ENCODE measurements at places on chromosomes 3 and 15.

- DNase-seq: peak; percentile 9
These were observed 212.5 kb downstream of the OSBPL10 start for GRCh38 chr3:31768479-31769125.

DNA sequence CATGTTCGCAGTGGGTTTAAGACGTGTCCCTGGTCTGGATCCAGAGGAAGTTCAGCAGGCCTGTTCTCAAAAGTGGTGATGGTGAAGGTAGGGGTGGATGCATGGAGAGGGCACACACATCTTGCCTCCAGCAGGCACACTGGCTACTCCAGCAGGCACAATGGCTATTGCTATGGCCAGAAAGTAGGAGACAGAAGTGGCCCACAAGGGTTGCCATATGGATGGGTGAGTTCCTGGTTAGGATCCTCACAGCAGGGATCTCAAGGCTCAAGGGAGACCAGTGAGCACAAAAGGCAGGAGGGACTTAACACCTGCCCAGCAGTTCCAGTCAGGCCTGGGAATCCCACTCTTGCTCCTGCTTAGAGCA is 107.9 kb downstream of the LRIG1 start:
- DNase-seq: no peak

GRCh38 chr3:138653567-138653966 is 45.0 kb downstream of the FAIM start:
- DNase-seq: no peak

- no peak for DNase-seq
These were observed 62.2 kb downstream of the ABHD5 start for GRCh38 chr3:43752905-43753304.

DNA sequence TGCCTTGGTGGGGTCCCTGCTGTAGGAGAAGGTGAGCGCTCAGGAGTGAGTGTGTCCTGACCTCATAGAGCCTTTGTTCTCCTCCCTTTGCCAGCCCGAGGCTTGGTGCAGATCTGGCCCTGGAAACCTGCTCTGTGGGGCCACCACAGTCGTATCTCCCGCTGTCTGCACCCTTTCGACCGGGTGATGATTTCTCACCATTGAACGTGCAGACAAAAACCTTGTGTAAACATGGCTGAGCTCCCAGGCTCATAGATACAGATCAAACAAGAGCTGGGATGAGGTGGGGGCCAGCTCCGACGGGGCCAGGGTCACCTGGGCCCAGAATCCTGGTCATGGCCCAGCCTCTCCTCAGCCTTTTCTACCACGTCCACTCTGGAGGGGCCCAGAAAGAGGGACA is 34.6 kb upstream of the ESYT3 start:
- DNase-seq: no peak

DNA sequence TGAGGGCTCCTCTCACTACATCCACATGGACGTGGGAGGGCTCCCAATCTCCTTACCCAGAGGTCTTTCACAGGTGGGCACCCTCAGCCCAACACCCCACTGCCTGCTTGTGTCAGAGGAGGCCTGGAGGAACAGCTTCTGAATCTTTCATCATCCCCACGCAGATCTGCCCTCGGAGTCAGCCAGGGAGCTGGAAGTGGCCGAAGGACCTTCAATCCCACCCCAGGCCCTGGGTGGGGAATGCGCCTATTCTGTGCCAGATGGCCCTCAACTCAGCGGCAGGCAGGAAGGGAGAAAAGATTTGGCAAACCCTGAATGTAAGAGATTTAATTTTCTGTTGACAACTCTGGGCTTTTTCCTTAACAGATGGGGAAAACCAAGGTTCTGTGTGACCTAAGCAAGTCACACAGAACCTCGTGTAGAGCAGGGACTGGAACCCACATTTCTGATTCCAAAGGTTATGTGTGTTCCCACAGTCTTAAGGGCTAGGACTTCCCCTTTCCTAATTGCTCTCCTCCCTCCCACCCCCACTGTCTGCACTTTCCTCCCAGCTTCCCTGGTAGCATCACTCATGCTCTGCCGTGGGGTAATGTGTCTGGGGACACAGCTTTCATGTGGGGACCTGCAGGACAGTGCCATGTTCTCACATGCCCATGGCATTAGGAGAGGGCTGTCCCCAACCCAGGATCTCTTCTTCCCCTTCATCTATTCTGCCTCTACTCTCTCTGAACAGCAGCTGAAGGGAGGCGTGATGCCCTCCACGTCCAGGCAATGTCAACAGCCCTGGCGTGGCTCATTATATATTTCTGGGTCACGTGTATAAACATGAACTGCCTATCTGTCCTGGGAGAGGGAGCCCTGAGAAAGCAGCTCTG is 98.1 kb downstream of the SEMA5B start:
- no peak for DNase-seq

DNA sequence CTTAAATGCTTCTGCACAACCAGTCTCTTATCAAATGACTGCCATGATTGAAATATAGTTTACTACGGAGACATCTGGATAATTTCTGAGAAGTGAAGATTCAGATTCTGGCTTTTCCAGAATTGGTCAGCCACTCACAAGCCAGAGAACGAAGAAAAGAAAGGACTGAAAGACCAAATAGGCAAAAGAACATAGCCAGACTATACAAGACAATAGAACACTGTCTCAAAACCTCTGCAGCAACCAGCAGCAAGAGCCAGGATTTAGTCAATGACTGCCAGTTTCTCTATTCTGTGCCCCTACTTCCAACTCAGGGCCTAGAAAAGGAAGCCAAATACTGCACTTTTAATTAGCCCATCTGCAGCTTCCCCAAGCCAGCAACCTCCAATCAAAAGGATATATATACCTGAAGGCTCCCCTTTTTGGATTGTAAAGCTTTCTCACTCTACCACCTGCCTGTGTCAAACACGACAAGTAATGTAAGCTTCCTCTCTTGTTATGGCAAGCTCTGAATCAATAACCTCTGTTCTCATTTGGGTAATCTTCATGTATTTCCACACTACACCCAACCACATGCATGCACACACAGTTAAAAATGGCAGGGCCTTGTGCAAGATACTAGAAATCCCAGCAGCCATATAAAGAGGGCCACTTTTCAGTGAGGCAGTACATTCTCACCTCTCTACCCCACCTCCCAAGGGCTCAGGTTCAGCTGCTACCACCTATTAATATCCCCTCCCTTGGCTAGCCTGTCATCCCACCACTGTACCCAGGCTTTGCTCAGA is 97.1 kb downstream of the ERC2 start:
- DNase-seq: no peak

DNA sequence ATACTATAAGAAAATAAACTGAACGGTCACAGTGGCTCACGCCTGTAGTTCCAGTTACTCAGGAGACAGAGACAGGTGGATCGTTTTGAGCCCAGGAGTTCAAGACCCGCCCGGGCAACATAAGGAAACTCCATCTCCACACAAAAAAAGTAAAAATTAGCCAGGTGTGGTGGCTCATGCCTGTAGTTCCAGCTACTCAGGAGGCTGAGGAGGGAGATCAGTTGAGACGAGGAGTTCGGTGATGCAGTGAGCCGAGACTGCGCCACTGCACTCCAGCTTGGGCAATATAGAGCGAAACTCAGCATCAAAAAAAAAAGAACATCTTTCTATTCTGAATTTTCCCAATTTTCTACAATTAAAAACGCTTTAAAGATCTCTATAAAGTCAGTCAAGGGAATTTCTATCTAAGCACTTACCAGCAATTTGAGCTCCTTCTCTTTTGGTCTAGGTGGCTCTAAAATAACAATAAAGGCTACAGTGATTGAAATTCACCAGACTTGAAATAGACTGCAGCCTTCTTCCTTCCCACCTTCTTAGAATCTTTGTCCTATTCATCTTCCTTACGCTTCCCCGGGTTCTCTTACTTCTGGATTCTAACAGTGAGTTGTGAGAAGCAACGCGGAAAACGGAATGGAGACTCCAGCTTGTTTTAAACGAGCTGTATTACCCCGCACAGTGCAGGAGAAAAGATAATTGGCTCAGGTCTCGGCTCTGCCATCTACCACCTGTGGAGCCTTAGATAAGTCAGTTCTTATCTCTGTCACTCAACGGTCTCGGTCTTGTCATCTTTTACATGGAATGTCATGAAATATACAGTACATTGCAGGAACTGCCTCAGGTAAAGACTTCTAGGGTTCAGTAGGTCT is 812 bp upstream of the SEC62 start:
- no peak for DNase-seq

DNA sequence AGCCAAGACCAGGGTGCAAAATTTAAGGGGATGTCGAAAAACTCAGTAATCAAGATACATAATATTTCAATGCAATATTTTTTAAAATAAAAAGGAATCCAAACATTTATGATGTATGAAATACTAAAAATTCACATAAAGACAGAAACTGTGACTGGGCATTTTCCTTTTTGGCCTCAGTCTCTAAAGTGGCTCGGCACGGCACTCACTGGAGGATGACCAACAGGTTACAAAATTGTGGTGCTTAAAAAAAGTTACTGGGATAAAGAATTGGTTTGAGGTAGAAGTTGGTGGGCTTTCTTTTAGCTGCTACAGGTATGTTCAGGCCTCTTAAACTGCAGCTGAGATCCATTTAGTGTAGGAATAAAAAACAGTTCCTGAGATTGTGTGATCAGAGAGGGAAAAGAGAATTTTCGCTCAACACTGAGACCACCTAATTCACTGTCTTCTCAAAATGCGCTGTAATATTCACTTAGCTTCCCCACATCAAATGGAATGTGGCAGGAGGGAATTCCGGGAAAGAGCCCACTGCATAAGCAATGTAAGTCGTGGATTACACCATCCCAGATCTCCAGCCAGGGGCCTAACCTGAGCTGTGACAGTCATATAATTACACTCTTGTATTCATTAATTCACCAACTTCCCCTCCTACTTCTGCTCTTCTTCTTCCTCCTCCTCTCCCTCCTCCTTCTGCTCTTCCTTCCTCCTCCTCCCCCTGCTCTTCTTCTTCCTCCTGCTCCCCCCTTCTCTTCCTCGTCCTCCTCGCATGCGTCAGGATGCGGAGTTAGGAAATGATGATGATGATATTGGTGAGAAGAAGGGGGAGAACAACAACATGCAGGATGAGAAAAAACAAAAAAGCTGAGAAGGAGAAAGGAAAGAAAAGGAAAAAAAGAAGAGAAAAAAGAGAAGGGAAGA is 45.9 kb downstream of the HES1 start:
- DNase-seq: no peak

DNA sequence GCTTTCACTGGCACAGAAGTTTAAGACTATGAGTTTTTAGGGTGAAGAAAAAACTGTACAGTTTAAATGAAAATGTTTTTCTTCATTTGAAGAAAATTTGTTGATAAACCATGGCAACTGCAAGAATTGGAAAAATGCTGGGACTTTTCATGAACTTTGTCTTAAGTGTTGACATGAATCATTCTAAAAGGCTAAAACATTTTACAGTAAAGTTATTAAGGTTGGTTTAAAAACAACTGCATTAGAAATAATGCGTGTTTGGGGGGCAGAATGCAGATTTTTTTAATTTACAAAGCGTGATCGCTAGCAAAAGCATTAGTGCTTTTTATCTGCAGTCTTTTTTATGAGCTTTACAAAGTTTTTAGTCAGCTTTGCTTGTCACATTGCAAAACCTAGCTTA is 601.9 kb upstream of the TGFBR2 start:
- DNase-seq: no peak

DNA sequence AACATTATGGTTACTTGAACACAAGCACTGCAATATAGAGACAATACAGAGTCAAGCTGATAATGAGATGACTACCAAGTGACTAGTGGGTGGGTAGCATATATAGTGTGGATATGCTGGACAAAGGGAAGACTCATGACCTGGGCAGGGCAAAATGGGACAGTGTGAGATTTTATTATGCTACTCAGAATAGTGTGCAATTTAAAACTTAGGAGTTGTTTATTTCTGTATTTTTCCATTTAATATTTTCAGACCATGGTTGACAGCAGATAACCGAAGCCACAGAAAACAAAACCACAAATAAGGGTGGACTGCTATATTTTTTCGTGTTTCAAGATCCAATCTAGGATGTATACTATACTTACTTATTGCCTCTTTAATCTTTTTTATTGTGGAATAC is 19.6 kb downstream of the GALK2 start:
- no peak for DNase-seq

- DNase-seq: no peak
These were observed 32.5 kb downstream of the TM4SF4 start for GRCh38 chr3:149506965-149507364.

GRCh38 chr3:122468896-122469533 is 45.7 kb downstream of the KPNA1 start:
- DNase-seq: no peak

- DNase-seq: no peak
These were observed 9.1 kb upstream of the SNRPN start for GRCh38 chr15:24945711-24946110.

GRCh38 chr15:69920221-69920620 is 177.5 kb downstream of the TLE3 start:
- no peak for DNase-seq

- DNase-seq: no peak
These were observed 48.2 kb upstream of the TNK2 start for GRCh38 chr3:195956577-195956976.

DNA sequence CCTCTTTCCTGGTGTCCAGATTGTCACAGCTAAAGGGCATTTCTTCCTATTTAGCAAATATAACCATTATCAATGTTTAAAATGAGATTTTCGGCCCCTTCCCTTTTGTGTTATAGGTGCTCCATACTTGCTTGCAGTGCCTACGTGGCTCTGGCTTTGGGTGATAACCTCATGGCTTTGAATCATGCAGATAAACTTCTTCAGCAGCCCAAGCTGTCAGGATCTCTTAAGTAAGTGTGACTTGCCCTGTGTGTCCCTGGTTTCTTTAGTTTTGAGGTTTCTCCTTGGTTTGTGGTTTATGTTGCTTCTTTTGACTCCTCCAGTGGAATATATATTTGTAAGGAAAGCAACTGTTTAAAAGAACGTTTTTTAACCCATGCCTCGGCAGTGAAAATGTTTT is 58.5 kb upstream of the TRIM71 start:
- DNase-seq: no peak

DNA sequence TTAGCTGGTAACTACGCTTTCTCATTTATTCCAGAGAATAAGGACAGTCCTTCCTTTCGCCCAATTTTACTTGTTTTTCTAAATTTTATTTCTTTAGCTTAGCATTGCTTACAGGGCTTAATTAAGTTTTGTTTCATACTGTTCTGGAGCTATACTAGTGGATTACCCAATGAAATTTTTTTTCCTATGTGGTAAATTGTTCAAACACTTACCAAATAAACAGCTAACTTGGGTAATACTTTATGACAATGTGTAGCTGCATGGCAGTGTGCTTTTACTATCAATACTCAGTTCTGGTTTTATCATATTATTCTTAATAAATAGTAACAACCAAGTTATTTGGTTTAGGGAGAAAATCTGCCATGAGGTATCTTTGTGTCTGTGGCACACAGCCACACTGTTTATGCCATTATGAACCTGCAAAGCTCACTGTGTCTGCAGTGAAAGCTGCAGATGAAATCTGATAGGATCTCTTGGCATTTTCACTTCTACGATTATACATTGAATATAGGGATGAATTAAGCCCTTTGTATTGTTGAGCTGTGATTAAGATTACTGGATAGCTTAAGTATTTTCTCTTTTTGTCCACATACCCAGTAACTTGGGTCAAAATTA is 37.2 kb downstream of the UBE2E2 start:
- DNase-seq: no peak

- no peak for DNase-seq
These were observed 1.7 kb downstream of the NT5DC2 start for GRCh38 chr3:52531860-52532516.

GRCh38 chr3:62669161-62669560 is 206.1 kb downstream of the CADPS start:
- no peak for DNase-seq
